ENCODE measurements at places on chromosomes 7 and 10.

DNA sequence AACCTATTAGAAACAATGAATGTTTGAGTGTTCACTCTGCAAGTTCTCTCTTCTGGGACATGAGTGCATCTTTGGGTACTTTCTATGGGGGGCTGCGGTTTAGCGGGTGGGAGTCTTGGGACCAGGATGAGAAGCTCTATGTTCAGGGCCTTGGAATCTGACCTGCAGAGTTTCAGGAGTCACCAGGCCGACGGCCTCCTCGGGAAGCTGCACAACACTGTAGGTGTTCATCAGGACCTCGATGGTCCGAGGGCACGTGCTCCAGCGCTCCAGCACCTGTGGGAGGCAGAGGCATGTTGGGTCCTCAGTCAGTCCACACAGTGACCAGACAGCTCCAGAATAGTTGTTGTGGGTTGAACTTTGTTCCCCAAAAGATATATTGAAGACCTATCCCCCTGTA lies 8.9 kb upstream of the GBX1 start:
- no peak for DNase-seq

DNA sequence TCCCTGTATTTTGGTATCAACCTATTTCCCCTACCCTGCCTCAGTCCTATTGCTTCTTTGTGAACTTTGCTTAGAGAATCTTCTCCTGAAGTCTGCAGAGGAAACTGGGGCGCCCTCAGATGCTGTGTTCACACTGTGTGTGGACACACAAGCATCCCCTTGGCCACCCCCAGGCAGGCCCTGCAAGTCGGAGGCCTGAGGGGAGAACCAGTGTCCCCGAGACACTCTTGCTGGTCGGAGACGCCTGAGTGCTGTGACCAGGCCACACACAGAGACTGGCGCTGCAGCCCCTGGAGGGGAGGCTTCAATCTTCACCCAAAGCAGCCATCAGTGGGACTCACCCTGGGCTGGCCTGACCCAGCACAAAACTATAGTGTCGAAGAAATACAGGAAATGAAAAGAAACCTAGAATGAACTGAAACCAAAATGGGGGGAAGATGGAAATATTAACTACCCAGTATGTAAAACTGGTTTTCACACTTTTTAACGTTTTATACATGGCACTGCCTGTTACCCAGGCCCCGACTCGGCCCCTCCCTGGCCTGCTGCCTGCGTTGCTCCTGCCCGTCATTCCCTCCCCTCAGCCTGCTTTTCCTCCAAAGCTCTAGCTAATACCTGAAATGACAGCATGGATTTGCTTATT lies 48.4 kb upstream of the FAM20C start:
- no peak for DNase-seq

DNA sequence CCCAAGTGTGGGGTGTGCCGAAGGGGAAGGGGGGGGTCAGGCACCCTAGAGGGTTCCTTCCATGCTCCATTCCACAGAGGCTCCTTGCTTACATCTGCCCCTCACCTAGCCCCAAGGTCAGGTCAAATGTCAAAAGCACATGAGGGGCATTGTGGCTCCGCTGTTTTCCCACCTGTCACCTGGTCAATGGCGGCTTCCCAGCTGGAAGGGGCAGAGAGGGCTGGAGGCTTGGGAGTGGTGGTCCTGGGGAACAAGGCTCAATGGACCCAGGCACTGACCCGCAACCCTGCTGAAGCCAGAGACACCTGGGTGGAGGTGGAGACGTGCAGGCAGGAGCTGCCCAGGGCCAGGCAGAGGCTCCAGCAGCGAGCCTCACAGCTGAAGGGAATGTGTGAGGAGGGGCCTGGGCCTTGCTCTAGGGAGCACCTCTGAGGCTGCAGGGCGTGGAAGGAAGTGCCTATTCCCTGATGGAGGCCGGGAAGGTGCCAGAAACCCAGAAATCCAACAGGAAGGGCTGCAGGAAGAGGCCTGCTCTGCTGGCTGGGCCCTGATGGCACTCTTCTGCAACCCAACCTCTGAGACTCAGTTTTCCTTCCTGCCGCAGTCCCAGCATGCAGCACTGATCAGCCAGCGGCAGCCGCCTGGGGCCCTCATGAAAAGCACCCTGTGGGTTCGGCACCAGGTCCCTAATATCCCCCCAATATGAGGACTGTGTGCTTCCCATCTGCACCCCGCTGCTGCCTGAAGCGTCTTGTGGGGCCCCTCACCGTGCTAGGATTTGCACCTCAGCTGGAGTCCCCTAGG lies 16.0 kb downstream of the RASGEF1A start:
- DNase-seq, result no peak

DNA sequence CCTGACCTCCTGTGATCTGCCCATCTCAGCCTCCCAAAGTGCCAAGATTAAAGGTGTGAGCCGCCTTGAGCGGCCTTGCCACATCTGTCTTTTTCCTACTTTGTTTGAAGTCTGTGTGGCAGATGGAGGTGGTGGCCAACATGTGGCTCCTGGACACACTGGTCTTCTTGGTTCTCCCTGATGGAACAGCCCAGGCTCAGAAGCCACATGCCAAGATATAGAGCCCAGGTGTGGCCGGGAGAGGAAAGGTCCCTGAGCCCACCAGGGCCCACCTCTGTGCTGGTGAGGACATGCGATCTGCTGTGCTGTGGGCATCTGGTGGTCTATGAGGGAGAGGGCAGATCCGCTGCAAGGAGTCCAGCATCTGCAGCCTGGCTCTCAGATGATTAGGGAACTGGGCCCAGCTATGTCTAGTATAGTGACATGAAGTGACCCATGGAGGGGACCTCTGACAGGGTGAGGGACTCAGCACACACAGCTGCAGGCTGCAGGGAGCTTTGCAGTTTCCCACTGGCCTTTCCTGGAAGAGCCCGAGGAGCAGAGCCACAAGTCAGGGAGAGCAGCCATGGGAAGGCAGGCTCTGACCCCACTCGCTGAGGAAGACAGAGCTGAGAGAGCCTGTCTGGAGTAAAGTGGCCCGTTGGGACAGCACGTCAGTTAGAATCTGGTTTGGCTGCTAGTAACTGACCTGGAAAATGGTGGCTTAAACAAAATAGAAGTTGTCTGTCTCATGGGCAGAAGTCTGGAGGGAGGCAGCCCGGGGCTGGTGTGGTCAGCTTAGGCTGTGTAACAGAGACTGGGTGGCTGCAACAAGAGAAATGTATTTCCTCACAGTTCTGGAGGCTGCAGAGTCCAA lies 25.9 kb downstream of the ADCY1 start:
- DNase-seq, result no peak

DNA sequence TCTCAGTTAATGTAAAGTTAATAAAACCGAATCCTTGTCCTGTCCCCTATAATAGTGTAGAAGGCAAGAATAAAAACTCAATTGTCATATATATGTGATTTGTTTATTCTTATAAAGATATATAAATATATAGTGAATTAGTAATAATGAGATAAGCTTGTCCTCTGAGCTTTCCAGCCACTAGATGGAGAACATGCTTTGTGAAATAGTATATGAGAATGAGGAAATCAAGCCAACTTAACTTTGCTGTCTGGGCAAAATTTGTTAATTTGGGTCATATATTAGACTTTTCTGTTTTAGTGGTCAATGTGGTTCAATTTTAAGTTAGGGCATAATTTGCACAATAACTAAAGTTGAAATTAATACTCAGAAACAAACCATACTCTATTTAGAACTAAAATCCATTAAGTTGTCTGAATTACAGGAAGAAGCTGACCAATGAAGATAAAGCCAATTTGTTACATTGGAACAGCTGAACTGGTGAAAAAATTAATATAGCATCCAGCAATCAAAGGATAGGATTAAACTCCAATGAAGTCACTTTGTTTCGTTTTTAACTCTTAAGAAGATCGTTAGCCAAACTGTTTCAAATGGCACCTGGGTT lies 595.0 kb downstream of the ARL4A start:
- DNase-seq, result no peak

DNA sequence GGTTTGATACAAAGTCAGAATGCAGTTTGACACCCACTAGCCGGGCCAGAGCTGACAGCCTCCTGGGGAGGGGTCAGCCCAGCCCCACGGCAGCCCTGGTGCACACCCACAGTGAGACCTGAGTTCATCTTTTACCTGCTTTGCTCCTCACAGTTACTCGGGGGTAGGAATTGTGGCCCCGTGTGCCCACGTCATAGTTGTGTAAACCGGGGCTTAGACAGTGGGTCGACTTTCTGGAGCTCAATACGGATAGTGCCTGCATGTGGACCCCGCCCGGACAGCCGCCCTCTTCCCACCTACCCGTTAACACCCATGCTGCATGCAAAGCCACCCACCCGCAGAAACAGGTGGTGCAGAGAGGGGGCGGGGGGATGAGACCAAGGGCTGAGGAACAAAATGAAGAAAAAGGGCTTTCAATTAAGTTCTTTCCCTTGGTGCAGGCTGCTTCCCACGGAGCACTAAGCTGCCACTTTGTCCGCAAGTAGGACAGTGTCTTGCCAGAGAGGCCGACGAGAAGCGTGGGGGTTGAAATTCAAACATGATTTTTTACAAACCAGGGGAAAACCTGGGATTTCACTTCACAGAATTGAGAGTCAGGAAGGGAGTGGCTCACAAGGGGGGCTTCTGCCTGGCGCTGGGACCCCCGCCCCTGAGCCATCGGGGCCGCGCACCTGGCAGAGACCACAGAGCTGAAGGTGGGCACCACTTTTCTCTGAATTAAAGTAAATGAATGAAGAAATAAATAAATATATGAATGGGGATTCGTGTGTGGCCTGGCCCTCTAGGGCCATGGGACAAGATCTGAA lies 24.6 kb upstream of the FOXL3 start:
- no peak for DNase-seq

DNA sequence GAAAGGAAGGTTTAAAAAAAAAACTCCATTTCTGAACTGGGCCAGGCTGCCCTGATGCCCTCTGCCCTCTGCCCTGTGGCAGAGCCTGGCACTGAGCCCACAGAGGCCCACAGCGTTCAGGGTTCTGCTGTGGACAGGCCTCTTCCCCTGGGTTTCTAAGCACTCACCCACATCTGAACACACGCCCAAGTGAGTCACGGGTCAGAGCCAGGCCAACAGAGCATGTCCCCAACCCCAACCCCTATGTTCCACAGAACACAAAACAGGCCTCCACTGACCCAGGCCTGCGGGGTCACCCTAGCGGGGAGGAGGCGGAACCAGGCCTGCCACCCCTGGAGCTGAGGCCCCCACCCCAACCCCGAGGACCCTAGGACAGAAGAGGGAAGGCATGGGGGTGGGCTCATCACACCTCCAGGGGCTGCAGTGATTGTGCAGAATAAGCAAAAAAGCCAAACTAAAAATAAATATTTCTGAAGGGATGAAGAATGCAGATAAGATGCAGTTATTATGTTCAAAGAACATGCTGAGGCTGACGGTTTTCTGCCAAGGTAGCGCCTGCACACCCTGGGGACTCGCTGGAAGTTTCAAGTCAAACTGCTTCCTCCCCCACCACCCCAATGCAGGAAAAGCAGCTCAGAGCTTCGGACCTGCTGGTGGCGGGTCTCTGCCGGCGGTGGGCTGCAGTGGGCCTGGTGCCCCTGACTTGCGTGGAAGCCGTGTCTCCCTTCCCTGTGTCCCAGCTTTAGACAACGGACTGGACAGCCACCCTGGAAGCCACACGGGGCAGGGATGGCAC lies 5.4 kb downstream of the WDR86 start:
- DNase-seq, result no peak

DNA sequence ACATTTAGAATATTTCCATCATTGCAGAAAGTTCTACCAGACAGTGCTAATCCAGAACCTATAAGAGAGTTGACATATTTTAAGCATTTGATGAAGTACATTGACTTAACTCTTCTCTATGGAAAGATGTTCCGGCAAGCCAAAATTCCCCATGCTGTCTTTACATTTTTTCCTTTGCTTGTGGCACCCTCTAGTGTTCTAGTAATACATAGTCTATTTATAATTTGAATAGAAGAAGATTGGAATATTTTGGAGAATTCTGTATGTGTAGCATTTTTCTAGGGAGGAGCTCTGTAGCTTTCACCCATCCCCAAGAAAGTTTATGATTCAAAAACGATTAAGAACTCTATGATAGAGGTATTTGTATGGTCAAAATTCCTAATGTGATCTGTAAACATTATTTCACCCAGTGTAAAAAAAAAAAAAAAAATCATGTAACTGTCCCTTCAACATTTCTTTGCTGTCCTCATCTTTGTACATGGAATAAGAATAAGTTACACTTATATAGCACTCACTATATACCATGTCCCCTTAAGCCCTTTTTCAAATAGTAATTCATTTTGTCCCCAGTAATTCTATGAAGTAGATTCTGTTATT lies 33.2 kb downstream of the NRF1 start:
- DNase-seq, result no peak

DNA sequence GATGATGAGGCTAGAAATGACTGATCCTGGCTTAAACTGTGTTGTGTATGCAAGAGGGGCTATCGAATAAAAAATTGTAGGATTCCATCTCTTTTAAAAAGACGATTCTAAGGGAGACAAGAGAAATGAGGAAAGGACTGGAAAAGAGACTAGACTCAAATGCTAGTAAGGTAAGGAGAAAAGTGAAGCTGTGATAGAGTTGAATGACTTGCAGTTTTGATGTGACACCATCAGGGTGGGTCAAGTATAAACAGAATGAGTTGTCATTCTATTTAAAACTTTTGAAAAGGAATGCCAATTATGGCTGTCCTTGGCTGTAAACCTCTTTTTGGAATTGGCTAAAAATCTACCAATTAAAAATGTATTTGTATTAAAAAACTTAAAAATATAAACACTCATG lies 184.5 kb upstream of the PHF14 start:
- DNase-seq, result no peak

GRCh38 chr7:70700941-70701425 lies 431.0 kb upstream of the GALNT17 start:
- no peak for DNase-seq

DNA sequence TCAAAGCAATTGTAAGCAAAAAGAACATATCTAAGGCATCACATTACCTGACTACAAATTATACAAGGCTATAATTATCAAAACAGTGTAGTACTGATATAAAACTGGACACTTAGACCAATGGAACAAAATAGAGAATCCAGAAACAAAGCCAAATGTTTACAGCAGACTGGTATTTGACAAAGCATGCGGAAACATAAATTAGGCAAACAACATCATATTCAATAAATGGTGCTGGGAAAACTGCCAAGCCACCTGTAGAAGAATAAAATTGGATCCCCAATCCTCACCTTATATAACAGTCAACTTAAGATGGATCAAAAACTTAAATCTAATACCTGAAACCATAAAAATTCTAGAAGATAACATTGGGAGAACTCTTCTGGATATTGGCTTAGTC lies 240.8 kb upstream of the POM121L12 start:
- DNase-seq, result no peak

- DNase-seq, result no peak
These were observed 13.1 kb upstream of the CAMK2G start for GRCh38 chr10:73887294-73888039.

- DNase-seq, result no peak
These were observed 64.4 kb downstream of the RAPGEF5 start for GRCh38 chr7:22292531-22292930.

DNA sequence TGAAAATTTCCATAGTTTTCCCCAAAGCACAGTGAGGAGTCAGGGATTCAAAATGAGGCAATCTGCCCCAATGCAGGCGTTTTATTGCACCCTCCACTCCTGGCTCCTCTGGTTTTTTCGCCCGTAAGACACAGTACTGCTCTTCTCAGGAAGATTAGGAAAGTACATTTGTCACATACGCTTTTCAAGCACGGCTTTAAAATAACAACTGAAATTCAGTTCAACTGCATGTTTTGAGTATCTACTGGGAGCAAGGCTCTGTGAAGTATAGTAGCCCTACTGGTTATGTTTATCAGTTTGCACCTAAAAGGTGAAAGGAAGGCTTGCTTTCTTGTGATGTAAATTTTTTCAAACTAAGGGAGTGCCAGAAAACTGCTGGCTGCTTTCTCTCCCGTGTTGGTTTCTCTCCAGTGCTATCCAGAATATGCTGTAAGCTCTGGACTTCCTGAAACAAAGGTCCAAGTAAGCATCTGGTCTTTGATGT lies 1.9 kb upstream of the SGMS1 start:
- no peak for DNase-seq
